ENCODE measurements at places on chromosomes 2 and 18.
A peak's percentile ranks its signal among the peaks of the same experiment; 100 is the strongest.

GRCh38 chr18:54235871-54236270, 11.4 kb upstream of the MBD2 start:
- DNase-seq, result no peak

DNA sequence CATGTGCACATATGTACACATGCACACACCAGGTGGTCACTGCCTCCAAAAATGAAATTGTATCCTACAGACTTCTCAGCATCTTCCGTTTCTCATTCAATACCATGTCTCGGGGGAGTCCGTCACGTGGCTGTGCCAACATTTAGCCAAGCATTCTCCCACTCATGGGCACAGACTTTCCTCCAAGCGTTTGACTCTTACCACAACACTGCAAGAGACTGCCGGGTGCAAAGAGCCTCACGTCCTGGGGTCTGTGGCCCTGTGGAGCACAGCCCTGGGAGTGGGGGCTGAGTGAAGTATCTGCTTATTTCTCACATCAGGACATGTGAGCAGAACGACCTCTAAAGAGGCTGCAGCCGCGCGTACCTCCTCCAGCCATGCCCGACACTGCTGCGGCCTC, 28.0 kb downstream of the HDAC4 start:
- DNase-seq, result no peak

DNA sequence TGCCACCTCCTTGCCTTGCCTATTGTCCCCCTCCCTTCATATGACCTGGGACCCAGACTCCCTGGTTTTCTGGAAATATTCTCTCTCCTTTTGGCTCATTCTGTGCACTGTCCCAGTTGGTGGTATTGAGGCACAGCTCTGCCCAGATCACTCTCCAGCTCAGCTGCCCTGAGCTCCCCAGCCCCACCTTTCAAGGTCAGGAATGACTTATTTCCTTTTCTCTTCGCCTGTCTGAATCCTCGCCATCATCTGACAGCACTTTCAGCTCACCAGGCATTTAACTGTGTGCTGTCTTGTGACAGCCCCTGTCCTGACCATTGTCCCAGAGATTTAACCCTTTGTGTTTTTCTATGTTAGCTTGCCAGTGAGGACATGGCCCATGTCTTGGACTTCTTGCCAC, 133.0 kb downstream of the MSH2 start:
- no peak for DNase-seq

- no peak for DNase-seq
Observed at GRCh38 chr2:53448591-53448990, 319.0 kb upstream of the CHAC2 start.

DNA sequence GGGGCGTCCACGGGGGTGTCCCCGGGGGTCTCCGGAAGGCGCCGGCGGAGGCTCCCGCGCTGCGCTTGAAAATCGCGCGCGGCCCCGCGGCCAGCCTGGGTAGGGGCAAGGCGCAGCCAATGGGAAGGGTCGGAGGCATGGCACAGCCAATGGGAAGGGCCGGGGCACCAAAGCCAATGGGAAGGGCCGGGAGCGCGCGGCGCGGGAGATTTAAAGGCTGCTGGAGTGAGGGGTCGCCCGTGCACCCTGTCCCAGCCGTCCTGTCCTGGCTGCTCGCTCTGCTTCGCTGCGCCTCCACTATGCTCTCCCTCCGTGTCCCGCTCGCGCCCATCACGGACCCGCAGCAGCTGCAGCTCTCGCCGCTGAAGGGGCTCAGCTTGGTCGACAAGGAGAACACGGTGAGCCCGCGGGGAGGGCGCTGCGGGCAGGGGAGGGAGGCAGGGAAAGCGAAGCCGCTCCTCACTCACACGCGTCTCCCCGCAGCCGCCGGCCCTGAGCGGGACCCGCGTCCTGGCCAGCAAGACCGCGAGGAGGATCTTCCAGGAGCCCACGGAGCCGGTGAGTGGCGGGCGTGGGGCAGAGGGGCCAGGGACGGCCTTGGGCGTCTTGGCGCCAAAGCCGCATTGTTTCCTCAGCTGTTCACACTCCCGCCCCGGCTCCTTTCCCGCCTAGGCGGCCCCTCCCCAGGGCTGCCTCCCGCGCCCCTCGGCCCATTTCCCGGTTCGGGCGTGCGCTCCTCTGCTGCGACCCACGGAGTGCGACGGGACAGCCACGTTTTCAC, at the start of gene RRM2:
TSS of gene RRM2 (plus strand) at position 240 of the 781 bp plus-strand sequence. CDS start at position 300, 60 bp downstream.
- peak; percentile 91 for DNase-seq

- no peak for DNase-seq
Observed at GRCh38 chr2:65530547-65531320, 98.3 kb upstream of the SPRED2 start.

GRCh38 chr2:158499383-158499782, 42.6 kb downstream of the PKP4 start:
- no peak for DNase-seq

DNA sequence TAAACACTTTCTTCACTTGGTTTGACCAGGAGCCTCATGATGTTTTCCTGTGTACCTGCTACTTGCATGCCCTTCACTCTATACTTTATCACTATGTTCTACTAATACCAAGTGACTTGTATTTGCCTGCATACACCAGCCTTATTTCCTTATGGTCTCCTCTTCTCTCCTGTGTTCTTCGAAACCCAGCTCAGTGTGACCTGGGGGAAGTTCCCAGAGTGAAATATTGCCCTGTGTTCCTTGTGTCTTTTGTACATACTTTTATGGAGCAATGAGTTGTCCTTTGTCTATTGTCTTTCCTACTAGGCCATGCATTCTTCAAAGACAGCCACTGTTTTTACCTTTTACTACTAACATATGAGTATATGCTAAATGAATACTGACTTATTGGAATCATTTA, 567 bp downstream of the NT5C1B start:
- no peak for DNase-seq
